ENCODE measurements at places on chromosomes 4 and X. TPM values are rescaled to one million over a fixed set of nuclear protein-coding genes. Genes with fewer than 3 reads are reported as not detected.

- DNase-seq, result no peak
- H3K27me3 ChIP-seq, result no peaks in the 10 kb centered on the region
- H3K36me3 ChIP-seq, result no peaks in the 10 kb centered on the region
- H3K4me3 ChIP-seq, result no peak overlapping the region
Measured at GRCh38 chr4:114180481-114180880, 201.0 kb upstream of the ARSJ start.

The TCEAL1 gene
- 22.3 TPM for total RNA-seq

DNA sequence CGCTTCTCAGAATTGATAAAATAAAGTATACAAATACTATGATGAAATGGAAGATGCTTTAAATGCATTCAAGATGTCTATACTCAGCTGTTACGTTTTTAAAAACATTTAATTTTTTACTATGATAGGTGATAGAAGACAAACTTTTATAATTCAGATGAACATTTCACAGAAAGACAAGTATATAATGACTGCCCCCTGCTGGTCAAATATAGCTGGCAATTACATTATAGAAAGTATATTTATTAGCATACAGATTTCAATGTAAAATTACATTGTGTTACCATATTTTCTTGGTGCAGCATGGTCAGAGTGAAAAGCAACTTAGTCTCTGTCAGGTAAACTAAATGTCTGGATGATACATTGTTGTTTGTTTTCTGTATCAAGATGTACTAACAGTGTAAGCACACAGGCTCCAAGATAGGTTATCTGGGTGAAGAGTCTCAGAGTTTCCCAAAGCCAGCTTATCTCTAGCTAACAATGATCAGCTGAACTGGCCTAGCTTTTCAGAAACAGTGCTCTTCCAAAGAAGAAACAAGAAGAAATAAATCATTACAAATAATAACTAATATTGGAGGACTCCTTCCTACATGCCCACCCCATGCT, 54.1 kb downstream of the SRPX start:
- H3K36me3 ChIP-seq, result no peaks in the 10 kb centered on the region
- DNase-seq, result no peak
- H3K27ac ChIP-seq, result no peak overlapping the region
- no peaks in the 10 kb centered on the region for H3K4me1 ChIP-seq
- H3K4me3 ChIP-seq, result no peak overlapping the region

DNA sequence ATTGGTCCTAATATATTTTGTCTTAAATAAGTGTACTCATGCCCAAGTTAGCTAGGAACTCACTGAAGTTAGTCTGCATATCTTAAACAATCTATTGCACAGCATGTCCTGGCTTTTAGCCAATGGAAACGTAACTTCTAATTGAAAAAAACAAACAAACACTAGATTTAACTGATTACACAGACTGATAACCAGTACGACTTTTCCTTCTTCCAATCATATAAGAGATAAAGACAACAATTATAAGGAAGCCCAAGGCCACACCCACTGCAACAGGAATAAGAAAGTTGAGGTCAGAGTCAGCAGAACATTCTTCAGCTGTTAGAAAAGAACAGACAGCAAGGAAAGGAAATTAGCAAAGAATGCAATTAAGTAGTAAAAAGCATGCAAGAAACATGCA, 40.8 kb downstream of the LAMP2 start:
- no peaks in the 10 kb centered on the region for H3K4me1 ChIP-seq
- no peak overlapping the region for H3K27ac ChIP-seq
- no peaks in the 10 kb centered on the region for H3K27me3 ChIP-seq
- no peak overlapping the region for H3K4me3 ChIP-seq
- DNase-seq, result no peak
- no peaks in the 10 kb centered on the region for H3K36me3 ChIP-seq

The APLN gene
- 1.2 TPM for total RNA-seq

- peak overlapping the region; percentile 60 for H3K27ac ChIP-seq
- no peak for DNase-seq
- H3K4me1 ChIP-seq, result peaks cover 6% of the 10 kb centered on the region
- no peak overlapping the region for H3K4me3 ChIP-seq
- no peaks in the 10 kb centered on the region for H3K36me3 ChIP-seq
- peaks cover 4% of the 10 kb centered on the region for H3K27me3 ChIP-seq
Measured at GRCh38 chrX:3520982-3521381, 174.5 kb upstream of the MXRA5 start.

GRCh38 chrX:131728295-131729145, 184.6 kb downstream of the OR13H1 start:
- H3K27me3 ChIP-seq, result no peaks in the 10 kb centered on the region
- no peaks in the 10 kb centered on the region for H3K4me1 ChIP-seq
- DNase-seq, result no peak
- no peaks in the 10 kb centered on the region for H3K36me3 ChIP-seq
- H3K27ac ChIP-seq, result no peak overlapping the region

The REELD1 gene
- total RNA-seq, result 0.12 TPM

- H3K36me3 ChIP-seq, result no peaks in the 10 kb centered on the region
- peaks cover 31% of the 10 kb centered on the region for H3K27me3 ChIP-seq
- H3K4me3 ChIP-seq, result peak within 1 kb of the TSS; percentile 99
- DNase-seq, result no peak
- H3K4me1 ChIP-seq, result peaks cover 14% of the 10 kb centered on the region
Measured at GRCh38 chr4:127782275-127783025, at the start of gene HSPA4L. HSPA4L (plus strand) TSS chr4:127782322; CDS start chr4:127782551, 229 bp downstream.

GRCh38 chr4:82248903-82249632, 124.7 kb downstream of the HNRNPD start:
- no peak overlapping the region for H3K27ac ChIP-seq
- H3K4me3 ChIP-seq, result no peak overlapping the region
- H3K27me3 ChIP-seq, result peaks cover 14% of the 10 kb centered on the region
- H3K4me1 ChIP-seq, result no peaks in the 10 kb centered on the region
- DNase-seq, result no peak
- H3K36me3 ChIP-seq, result no peaks in the 10 kb centered on the region

The BRS3 gene
- 0.10 TPM for total RNA-seq

GRCh38 chr4:9870165-9870790, 88.8 kb downstream of the DRD5 start:
- H3K4me1 ChIP-seq, result peaks cover 8% of the 10 kb centered on the region
- DNase-seq, result no peak
- H3K27me3 ChIP-seq, result peaks cover 11% of the 10 kb centered on the region
- peak overlapping the region; percentile 26 for H3K27ac ChIP-seq

- DNase-seq, result no peak
- H3K36me3 ChIP-seq, result no peaks in the 10 kb centered on the region
- H3K4me3 ChIP-seq, result no peak overlapping the region
- H3K4me1 ChIP-seq, result no peaks in the 10 kb centered on the region
Measured at GRCh38 chr4:92249541-92249940, 54.2 kb upstream of the GRID2 start.

GRCh38 chrX:146278381-146278780, 460.8 kb downstream of the SLITRK2 start:
- H3K4me3 ChIP-seq, result no peak overlapping the region
- H3K36me3 ChIP-seq, result no peaks in the 10 kb centered on the region
- no peak for DNase-seq
- H3K27ac ChIP-seq, result no peak overlapping the region
- H3K27me3 ChIP-seq, result no peaks in the 10 kb centered on the region
- no peaks in the 10 kb centered on the region for H3K4me1 ChIP-seq

The SPANXN3 gene
- not detected for total RNA-seq

GRCh38 chrX:68928401-68928800, 99.6 kb downstream of the EFNB1 start:
- no peak for DNase-seq
- no peak overlapping the region for H3K27ac ChIP-seq
- H3K4me1 ChIP-seq, result peaks cover 5% of the 10 kb centered on the region
- H3K27me3 ChIP-seq, result no peaks in the 10 kb centered on the region
- H3K36me3 ChIP-seq, result no peaks in the 10 kb centered on the region

The UVSSA gene
- total RNA-seq, result 32.4 TPM

Measured in type B pancreatic cell (in vitro differentiated cells).